SJSA1 (cell line): ENCODE measurements at places on chromosomes 11 and 22.

DNA sequence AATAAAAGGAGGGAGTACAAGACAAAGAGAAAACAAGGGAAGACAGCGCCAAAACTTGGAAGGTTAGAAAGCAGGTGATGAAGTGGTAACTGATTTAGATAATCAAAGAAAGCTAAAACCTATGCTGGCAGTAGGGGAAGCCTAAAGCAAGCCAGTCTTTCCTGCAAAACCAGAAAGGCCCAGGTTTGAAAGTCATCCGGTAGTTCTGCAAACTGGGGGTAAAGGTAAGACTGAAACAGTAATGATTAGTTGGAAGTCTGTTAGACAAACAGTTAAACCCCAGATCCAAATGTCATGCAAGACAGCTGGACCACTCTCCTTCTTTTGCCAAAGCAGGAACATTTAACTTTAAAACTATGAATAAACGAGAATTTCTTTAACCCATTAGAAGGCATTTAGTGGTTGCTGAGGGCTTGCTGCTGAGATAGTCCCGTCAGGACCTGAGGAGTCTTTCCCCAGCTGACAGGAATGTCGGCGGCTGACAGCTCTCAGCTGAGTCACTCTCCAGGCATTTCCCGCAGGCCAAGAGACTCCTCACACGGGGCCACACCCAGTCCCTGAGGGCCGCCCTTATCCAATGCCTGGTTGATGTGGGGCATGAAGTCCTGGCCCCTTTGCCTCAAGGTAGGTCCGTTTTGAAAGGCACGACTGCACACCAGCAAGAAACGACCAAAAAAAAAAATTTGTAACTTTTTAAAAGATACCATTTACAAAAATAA lies 36.3 kb upstream of the CFAP300 start:
- peak; percentile 92 for DNase-seq

- no peak for DNase-seq
Measured at GRCh38 chr11:46759196-46759595, 40.2 kb downstream of the F2 start.

GRCh38 chr22:23177197-23177596 lies 3.1 kb upstream of the BCR start:
- DNase-seq, result no peak

DNA sequence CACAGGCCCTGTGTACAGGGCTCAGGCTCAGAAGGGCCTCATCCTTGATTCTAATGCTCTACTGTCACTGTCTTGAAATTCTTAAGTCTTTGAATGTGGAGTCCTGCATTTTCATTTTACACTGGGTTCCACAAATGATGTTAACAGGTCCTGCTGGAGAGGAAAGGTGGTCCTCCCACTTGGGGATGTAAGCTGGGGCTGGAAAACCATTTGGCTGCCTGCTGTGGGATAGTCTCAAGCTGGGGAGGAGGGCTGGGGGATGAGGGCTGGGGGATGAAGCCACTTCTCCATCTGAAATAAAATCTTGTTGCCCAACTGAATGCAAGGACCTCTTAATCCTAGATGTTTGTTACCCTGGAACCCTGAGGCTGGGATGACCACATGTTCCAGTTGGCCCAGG lies 423.0 kb downstream of the TENM4 start:
- DNase-seq, result no peak

GRCh38 chr22:29683536-29683935 lies 36.3 kb upstream of the CABP7 start:
- DNase-seq, result no peak

- no peak for DNase-seq
Measured at GRCh38 chr11:92008249-92008648, 216.4 kb upstream of the FAT3 start.
